ENCODE measurements at places on chromosomes 7 and 10.
A peak's percentile ranks its signal among the peaks of the same experiment; 100 is the strongest.

DNA sequence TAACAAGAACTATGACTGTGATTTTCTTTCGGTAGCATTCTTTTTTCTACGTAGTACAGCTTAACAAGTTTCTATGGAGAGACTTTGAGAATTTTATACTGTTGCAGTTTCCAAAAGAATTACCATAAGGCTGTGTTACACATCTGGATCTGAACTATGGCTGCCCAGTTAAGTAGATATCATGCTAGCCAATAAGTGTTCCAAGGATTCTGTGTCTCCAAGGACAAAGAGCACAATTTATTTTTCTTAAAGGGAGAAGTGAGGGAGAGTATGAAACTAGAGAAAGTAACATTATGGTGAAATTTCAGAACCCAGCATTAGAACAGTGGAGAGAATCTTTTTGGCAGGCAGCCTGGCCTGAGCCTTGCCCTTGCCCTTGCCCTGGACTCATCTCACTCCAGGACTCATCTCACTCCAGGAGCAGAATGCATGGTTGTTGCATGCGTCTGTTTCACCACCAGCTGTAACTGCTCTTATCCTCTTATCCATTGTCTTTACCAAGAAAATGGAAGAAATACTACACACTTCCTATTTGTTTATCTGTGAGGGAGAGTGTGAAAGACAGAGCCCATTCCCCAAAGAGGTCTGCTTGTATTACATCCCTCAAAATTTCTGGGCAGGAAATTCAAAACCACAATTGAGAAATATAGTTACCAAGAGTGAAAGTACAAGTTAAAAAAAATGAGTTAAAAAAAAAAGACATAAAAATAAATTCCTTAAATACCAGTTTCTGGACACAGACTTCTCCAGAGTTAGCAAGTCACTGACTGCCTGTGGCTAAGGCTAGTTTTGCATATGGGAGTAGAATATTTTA lies 1067.5 kb downstream of the NRG3 start:
- peak; percentile 56 for DNase-seq

- no peak for DNase-seq
Measured at GRCh38 chr7:155282671-155283070, 15.0 kb upstream of the INSIG1 start.

DNA sequence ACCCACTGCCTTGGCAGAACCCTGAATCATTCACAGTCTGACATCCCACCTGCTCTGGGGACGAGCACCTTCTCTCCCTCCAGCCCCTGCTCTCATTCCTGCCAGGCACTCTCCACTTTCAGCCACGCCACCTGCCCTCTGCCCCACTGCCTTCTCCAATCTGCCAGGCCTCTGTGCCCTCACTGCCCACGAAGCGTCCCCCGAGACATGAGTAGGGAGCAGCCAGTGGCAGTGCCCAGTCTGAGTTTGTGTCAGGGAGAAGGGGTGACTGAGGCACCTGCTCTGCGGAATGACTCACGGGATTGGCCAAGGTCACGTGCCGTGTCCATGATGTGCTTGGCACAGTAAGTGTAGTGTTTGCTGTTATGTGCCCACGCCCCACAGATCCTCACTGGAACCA lies 215.2 kb upstream of the PPP2R2D start:
- DNase-seq: no peak

DNA sequence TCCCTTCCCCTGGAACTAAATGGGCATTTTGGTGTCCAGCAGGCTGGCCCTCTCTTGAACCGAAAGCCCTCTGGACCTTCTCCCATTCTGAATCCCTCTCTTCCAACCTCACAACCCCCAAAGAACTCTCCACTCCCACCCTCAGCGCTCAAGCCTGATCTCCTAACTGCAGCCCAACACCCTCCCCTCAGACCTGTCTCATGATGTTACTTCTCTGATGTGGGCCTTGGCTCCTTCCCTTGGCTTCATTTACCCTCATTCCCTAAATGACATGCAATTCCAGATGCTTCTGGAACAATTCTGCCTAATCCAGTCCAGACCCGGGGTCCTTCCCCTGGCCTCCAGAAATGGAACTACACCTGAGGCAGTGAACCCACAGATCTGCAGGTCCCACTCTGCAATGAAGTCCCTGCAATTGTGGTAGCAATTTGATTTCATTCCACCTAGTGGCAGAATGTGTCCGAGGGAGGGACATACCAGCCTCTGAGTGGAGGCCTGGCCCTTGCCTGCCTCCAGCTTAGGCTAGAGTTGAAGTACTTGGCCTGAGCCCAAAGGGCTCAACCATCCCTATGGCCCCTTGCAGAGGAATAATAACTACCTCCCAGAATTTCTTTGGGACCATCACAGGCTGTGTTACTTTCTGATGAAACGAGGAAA lies 4.1 kb upstream of the CEP41 start:
- no peak for DNase-seq

DNA sequence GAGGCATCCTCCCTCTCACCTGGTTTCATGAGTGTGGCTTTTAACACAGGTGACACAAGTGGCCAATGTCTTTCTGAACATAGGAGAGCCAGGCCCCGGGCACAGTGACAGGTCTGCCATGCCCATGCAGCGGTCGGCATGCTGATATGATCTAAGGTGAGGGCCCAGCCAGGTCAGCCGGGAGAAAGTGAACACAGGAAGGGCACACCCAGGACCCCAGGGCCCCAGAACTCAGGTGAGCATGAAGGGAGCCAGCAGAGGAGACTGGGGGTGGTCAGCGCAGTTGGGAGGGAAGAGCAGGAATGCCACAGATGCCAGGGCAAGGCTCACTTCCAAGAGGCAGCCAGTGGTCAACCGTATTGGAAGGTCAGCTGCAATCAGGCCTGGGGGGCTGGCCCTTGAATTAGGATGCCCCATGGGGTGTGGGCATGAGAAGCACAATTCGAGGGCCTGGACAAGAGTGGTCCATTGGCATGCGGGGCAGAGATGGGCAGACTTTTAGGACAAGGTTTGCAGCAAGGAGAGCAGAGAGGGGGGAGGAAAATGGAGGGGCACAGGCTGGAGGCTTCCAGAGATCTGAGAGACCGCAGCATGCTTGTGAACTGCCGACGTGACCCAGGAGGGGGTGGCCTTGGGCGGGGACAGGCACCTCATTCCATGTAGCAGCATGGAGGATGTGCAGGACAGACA lies 3.9 kb upstream of the INPP5A start:
- no peak for DNase-seq

DNA sequence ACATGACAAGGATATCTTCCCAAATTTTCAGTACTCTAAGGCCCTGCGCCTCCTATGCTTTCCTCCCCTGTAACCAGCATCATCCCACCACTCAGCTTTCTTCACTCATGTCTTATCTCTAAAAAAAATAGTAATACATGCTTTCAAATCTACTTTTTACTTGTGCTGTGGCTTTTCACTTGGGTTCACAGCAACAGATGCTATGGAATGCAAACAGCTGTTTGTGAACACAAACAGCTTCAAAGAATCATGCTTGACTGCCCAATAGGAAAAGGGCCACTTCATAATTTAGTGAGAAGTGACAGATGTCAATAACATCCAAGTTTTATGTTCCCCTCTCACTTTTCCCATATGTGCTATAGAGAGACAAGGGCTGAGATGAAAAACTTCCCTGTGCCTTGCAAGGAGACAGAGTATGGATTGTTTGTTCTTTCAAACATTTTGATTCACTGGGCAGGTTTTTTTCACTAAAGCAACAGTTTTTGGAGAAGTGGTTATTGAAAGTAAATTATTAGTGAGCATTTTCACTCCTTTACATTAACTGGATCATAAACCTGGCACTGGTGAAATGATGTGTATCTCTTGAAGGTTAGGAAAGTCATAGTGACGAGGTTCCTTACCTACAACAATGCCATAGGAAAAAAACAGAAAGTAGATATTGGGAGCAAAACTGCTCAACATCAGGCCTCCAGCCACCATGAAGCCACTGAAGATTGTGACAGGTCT lies 37.3 kb downstream of the SLC16A9 start:
- no peak for DNase-seq

GRCh38 chr7:159159731-159160130 lies 15.1 kb upstream of the VIPR2 start:
- no peak for DNase-seq

DNA sequence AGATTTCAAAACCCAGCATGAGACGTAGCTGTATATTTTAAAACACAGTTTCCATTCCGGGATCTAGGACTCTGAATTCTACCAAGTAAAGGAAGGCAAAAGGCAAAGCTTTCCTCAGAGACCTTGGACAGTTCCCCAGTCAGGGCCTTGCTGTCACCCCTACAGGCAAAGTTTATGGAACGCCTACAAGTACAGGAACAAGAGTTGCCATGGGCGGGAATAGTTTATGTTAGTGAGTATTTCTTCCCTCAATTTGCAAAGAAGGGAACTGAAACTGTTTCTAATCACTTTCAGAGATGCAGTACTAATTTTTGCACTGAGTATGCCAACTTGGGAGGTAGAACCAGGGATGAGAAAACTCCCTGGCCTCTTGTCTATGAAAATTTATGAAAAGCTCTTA lies 68.2 kb upstream of the LRGUK start:
- DNase-seq: peak; percentile 3

DNA sequence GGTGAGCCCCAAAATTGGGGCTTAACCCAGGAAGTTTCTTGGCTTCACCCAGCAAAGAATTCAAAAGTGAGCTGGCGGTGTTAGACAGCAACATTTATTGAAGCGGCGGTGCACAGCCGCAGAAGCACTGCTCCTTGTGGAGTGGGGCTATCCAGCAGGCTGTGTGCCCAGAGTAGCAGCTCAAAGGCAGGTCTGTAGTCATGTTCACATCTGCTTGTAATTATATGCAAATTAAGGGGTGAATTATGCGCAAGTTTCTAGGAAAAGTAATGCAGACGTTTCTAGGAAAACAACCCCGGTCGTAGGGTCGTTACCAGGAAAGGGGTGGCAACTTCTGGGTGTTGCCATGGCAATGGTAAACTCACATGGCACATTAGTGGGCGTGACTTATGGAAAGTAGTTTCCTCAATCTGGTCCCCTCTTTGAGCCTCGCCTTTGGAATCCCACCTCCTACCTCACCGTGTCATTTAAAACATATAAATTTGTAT lies 13.7 kb upstream of the KBTBD2 start:
- DNase-seq: peak; percentile 87

- DNase-seq: no peak
Measured at GRCh38 chr10:932589-932988, 1.1 kb upstream of the LARP4B start.

DNA sequence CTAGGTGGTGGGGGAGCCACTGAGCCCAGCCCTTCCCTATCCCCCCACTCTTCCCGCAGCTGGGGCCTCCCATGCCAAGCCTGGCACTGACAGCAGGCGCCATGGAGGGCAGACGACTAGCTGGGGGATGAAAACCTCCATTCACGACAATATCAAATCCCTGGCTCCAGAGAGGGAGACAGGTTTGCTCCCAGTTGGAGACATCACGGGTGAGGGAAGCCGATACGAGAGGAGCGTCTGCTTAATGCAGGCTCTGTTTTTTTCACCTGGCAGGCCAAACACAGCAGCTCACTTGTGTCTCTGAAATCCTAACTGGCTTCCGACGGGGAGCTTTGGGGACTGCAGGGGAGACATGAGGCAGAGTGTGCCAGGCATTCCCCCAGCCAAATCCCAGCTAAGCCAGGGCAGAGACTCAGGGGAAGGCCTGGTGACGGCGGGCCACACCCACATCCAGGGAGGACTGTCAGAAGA lies 307.4 kb upstream of the ZMIZ1 start:
- no peak for DNase-seq

DNA sequence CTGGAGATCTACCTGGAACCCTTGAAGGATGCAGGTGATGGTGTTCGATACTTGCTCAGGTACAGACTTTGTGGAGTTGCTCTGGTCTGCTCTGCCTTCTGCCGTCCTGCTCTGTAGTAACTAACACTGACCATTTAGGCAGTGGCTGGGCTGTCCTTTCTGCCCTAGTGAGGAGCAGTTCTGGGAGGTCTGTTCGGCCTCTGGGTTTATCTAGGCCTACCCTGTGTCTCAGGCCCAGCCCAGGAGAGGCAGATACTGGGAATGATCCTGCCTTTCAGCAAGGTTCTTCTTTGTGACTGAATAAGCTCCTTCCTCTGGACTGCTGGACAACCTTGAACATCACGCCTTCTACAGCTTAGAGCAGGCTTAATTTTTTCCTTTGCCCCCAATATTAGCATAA lies 1.7 kb downstream of the ZFYVE27 start:
- no peak for DNase-seq

GRCh38 chr7:36115448-36116321 lies 37.4 kb upstream of the EEPD1 start:
- DNase-seq: peak; percentile 96

GRCh38 chr10:132149917-132150316 lies 36.8 kb upstream of the DPYSL4 start:
- no peak for DNase-seq

DNA sequence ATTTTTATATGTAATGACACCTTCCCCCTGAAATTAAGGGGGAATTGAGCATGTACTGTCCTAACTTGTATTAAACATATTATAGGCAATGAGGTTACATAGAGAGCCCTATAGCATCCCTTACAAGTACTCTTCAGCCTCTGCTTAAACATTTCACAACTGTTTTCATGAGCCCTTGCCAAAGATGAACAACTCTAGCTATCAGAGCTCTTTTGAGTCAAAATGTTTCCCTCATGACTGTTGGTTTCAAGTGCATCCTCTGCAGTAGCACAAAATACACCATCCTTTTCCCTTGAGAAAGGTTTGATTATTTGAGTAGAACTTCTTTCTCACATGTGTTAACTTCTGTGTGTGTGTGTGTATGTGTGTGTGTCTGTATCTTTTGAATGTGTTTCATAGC lies 1157.6 kb upstream of the CELF2 start:
- no peak for DNase-seq

DNA sequence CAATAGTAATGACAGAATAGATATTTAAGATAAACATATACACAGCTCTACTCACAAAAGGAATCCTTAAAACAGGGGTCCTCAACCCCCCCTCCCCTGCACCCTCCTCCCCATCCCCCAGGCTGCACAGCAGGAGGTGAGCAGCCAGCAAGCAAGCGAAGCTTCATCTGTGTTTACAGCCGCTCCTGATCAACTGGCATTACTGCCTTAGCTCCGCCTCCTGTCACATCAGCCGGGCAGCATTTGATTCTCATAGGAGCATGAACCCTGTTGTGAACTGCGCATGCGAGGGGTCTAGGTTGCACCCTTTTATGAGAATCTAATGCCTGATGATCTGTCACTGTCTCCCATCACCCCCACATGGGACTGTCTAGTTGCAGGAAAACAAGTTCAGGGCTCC lies 65.5 kb downstream of the SMURF1 start:
- DNase-seq: no peak

DNA sequence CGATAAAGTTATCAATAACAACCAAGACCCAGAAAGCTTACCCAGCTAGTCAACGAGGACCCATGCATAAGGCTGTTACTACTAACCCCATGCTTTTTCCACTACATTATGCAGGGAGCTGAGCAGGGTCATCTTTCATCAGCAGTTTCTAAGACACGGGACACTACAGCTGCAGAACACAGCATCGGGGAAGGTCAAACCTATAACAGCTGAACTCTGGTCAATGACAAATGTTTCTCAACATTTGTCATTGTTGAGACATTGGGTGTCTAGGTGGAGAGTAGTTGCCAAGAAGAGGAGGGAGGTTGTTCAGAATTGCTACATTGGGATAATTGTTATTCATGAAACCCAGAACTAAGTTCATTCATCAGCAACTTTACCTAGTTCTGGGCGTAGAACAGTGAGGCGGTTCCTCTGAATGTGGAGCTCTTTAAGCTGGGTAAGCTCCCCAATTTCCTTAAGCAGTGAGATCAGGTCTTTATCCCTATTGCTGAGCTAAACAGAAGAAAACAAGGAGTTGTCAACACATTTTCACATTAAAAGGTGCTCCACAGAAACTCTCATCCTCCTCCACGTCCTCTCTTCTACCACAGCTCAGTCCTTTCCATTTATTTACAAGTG lies 105.6 kb downstream of the ZNF22 start:
- no peak for DNase-seq

Data from astrocyte of the spinal cord (primary cell).